ENCODE measurements at places on chromosomes 7 and 10. TPM values are rescaled to one million over a fixed set of nuclear protein-coding genes. Genes with fewer than 3 reads are reported as not detected.

- DNase-seq = no peak
These were observed 137.4 kb upstream of the CDC14C start for GRCh38 chr7:48786951-48787350.

GRCh38 chr7:138499340-138499739 lies 39.3 kb downstream of the TRIM24 start:
- no peak for DNase-seq

GRCh38 chr7:30796105-30796869 lies 25.1 kb downstream of the MINDY4 start:
- peak; percentile 85 for DNase-seq

DNA sequence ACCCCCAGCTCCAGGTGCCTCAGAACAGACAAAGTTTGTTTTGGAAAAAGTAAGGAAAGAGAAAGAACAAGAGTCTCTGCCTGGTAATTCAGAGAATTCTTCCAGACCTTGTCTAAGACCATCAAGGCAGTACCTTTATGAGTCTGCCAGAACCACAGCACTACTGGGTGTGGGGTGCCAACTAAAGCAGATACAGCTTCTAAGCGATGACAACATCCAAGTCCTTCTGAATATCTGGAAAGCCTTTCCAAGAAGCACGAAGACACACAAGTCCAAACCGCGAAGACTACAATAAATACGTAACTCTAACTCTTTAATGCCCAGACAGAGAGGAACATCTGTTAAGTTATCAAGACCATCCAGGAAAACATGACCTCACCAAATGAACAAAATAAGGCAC lies 94.3 kb downstream of the SIRT1 start:
- no peak for DNase-seq

The SPDYE5 gene
- not detected for total RNA-seq

DNA sequence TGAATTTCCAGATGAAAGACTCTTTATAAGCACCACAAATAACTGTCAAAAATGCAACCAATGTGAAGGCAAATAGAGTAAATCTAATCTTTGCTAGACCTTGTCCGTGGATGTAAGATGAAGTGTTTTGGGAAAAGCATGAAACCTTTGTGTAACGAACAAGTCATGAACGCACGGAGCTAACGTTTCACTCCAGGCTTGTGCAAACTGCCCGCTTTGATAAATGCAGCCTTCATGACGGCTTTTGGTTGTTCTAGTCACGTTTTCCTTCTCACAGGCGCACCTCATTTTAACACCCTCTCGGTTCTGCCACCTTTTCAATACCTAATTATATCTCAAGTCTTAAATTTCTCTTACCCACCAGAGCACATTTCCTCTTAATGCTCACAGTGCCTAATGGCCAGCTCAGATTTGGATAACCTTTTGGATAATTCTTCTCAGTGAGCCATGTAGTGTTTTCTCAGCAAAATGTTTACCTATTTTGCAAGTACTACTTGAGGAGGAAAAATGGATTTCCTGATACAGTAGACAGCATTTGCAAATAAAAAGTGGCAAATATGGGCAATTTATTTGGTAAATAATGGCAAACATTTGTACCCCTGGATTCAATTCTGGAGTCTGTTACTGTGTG lies 63.2 kb downstream of the HECW1 start:
- no peak for DNase-seq

GRCh38 chr7:73521636-73522104 lies 423 bp downstream of the BAZ1B start:
- peak; percentile 20 for DNase-seq

GRCh38 chr10:11465406-11465805 lies 146.0 kb downstream of the USP6NL start:
- DNase-seq = no peak

The FAM107B gene
- total RNA-seq = 46.4 TPM

The NKX1-2 gene
- total RNA-seq = not detected

The TMEM270 gene
- total RNA-seq = not detected

DNA sequence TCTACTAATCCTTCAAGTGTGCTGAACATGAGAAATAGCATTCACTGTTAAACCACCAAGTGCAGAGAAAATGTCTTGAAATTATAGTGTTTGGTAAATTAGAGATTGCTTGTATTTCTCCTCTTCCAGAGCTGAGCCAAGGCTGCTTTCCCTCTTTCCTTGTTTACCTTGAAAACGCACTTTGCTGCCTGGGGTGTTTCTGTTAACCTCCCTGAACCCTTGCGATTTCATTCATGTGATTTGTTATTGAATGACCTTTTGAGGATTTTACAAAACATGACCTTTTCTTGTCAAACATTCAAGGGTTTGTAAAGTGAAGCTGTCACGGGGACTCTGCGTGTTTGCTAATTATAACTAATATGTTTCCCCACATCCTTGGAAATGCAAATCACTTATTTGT lies 169.4 kb downstream of the LRMDA start:
- no peak for DNase-seq

DNA sequence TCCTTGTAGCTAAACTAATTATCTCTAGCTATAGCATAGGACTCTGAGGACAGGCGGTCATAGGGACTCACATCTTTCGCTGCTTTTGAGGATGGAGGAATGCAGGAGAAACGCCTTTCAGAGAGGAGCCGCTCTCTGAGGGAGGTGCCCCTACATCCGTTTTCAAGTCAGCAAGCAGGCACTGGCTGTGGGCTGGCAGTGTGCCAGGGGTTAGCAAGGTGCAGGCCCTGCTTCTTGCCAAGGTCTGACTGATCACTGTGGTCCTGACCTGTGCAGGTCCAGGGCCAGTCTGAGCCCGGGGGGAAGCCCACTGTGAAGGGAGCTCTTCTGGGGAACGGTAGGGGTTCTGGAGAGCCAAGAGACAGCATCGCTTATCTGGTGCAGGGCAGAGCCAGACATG lies 89.4 kb downstream of the SH3PXD2A start:
- peak; percentile 12 for DNase-seq

GRCh38 chr7:98836811-98837629 lies 32.8 kb downstream of the TMEM130 start:
- peak; percentile 28 for DNase-seq

DNA sequence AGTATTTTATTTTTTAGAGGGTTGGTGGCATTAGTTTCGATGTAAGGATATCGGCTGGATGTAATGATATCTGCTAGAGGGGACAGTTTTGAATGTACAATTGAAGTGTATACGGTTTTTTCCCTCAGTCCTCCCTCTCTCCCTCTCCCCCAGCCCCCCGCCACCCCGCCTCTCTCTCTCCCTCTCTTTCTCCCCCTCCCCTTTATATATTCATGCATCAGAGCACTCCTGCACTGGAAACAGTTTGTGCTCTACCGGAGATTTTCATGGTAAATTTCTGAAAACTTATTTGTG lies 1.6 kb downstream of the GLCCI1 start:
- no peak for DNase-seq

DNA sequence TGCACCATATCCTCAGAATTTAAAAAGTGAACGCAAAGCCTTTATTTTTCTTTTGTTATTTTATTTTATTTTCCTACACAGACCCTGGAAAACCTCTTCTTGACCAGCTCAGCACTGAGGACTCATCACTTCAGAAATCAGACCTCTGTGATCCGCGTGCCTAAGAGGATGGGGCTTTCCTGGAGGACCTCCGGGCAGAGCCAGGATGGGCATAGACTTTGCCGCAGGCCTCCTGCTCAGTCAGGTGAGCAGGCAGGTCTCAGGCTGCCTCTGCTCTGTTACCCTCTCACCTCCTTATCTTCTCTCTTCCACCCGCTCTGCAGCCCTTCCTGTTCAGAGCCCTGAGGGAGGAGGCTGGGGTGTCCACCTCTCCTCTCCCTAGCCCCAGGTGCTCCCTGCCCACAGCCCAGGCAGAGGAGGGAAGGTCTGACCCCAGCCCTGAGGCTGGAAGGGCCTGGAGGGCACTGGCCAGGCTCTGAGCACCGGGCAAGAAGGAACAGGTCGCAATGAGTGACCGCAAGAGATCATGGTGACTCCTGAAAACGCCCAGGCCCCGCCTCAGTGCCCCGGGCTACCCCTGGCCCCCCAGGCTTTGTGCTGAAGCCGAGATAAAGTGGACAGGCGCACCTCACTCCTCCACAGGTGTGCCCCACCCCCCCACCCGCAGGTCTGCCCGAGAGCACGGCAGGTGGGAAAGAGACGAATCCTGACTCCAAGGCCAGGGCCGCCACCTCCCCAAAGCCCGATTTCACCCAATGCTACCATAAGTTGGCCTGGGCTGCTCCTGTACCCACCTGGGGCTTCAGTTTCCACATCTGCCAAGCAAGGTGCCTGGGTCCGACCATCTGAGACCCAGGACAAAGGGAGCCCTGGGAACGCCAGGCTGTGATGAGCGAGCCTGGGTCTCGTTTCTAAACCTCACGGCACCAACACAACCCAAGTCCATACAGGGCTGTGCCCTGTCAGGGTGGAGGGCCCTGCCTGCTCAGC lies 2.8 kb downstream of the CALML5 start:
- no peak for DNase-seq

DNA sequence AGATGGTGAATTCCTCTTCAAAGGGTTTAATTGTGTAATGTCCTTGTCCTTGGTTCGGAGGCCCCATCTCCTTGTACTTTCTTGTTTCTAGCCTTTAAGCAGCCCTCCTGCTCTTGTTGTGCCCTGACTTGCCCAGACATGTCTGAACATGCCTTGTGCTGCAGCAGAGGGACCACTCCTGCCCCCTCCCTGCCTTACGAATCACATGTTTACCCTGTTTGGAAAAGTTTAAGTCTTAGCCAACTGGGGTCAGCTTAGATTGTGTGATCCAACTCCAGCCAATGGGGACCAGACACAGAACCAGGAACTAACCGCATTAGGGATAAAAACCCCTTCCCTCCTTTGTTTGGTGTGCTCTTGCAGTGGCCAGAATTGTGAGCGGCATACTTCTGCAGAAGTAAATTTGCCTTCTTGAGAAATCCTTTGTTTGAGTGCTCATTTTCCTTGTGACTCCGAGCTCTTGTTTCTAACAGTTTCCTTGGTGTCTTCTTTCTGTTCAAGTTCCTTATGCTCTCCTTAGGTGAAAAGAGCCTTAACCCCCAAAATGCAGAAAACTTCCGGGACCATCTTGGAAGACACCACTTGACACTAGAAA lies 29.4 kb downstream of the CLRN3 start:
- DNase-seq = peak; percentile 6

The PPP1R9A gene
- not detected for total RNA-seq

GRCh38 chr10:114928818-114929217 lies 9.2 kb upstream of the TRUB1 start:
- DNase-seq = no peak

The ADGRA1 gene
- not detected for total RNA-seq

DNA sequence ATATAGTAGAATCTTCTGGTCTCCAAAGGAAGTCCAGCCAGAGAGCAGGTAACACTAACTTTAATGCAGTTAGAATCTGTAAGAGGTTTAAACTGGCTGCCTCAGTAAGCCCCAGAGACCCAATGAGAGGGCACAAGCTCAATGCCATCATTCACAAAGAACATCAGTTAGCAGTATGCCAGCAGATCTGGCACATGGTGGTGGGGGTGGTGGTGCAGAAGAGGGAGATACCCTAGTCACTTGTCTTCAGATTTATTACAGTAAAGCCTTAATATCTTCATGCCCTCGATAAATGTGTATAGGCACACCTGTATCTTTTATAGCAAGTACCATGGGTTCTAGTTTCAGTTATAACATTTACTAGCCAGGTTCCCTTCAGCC lies 86.2 kb downstream of the SORBS1 start:
- no peak for DNase-seq

DNA sequence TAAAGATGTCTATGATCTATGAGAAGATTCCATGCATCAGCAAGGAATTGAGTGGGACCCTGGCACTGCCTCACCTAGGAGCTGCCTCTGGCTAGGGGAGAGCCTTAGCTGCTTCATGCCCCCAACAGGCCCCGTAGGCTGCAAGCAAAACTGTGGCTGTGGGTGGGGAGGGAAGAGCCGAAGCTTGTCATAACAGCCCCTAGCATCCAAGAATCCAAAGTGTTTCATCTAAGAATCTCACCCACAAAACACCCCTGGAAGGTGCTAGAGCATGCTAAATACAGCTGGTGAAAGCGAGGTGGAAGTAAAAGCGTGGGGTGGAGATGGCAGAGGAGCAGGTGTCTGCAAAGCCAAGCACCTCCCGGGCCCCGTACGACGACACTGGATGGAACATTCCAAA lies 87.5 kb upstream of the C1QL3 start:
- DNase-seq = no peak

The FAM24B gene
- 1.6 TPM for total RNA-seq

DNA sequence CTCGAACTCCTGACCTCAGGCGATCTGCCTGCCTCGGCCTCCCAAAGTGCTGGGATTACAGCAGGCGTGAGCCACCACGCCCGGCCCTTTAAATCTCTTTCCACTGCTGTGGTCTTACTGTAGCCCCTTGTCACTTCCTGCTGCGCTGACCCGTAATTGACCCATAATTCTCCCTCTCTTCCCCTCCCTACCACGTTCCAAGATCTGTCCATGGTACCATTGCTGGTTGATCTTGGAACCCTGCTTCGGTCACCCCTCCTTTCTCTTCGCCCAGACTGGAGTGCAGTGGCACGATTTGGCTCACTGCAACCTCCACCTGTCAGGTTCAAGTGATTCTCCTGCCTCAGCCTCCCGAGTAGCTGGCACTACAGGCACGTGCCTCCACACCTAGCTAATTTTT lies 6.5 kb downstream of the POR start:
- no peak for DNase-seq

The DPYSL4 gene
- 7.2 TPM for total RNA-seq

The LGI1 gene
- total RNA-seq = not detected

DNA sequence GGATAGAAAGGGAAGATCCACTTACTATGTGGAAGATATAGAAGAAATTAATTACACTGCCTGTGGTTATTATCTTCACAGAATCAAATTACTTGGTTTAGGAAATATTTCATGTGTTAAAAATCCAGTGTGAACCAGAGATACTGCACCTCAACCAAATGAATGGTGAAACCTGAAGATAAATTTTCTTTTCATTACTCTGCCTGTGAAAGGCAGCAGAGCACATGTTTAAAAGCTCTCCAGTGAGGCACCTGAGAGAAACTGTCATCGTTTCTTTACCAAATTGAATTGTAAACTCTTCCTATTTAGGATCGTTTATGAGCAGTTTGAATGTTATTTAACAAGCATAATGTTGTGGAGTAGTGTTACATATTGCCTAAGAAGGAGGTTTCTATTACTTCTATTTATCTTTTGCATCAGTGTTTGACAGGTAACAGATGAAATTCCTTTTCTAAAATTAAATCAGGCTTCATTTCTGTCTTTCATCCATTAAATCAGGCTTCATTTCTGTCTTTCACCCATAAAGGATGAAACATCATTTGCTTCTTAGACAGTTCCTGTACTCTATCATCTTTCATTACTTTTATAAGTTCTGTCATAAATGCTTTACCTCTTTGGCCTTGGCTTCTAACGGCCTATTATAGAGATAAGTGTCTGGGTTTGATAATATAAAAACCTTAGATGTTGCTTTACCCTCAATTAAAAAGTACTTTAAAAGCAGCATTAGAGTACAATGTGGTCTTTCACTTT lies 266.6 kb downstream of the NXPH1 start:
- no peak for DNase-seq

The GDI2 gene
- 396 TPM for total RNA-seq

DNA sequence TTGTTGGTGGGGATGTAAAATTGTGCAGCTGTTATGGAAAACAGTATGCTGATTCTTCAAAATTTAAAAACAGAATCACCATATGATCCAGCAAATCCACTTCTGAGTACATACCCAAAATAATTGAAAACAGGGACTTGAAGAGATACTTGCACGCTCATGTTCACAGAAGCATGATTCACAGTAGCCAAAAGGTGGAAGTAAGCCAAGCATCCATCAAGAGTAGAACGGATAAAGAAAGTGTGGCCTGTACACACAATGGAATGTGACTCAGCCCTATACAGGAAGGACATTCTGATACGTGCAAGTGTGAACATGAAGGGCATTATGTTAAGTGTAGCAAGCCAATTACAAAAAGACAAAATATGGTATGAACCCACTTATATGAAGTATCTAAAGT lies 696.7 kb upstream of the CELF2 start:
- DNase-seq = peak; percentile 71

GRCh38 chr7:111004310-111004901 lies 86.5 kb upstream of the LRRN3 start:
- DNase-seq = no peak

All from IMR-90 (cell line).